Activated naive CD8-positive, alpha-beta T cell treated with anti-CD3 and anti-CD28 coated beads, Interleukin-2, amount 10 ng/mL, durations not matched to agents 7 days and 5 days (primary cell): ENCODE measurements at places on chromosomes 16 and 17.

- DNase-seq: no peak
These were observed 146.5 kb upstream of the CDH11 start for GRCh38 chr16:65268331-65268730.

GRCh38 chr17:68296217-68297191 lies 5.2 kb downstream of the ARSG start:
- peak; percentile 67 for DNase-seq

GRCh38 chr16:89187032-89187769 lies 13.1 kb downstream of the SLC22A31 start:
- DNase-seq: peak; percentile 63

DNA sequence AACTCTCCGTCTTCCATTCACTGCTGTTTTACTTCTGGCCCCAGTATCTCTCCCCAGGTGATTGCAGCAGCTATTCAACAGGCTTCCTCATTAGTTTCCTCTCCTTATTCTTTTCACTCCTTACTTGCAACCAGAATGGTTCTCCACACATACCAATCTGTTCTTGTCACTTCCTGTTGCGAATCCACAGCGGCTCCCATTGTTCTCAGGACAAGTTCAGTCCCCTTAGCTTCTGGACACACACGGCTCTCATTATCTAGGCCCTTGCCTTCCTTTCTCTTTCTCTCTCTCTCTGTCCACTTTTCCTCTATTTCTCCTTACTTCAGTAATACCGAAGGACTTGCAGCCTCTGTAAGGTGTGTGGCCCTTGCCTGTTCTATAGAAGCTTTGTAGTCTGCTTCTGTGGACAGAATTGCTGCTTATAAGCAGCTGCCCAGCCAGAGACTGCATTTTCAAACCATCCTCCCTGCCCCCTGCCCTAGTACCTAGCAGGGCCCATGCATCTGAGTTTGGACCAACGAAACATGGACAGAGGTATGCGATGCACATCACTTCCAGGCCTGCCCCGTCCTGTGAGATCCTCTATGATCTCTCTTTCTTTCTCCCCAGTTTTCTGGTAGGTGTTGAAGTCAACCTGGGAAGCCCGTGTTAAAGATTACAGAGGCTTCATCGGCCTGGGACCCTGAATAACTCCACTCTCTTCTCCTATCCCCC lies 45.7 kb downstream of the VAT1L start:
- no peak for DNase-seq

DNA sequence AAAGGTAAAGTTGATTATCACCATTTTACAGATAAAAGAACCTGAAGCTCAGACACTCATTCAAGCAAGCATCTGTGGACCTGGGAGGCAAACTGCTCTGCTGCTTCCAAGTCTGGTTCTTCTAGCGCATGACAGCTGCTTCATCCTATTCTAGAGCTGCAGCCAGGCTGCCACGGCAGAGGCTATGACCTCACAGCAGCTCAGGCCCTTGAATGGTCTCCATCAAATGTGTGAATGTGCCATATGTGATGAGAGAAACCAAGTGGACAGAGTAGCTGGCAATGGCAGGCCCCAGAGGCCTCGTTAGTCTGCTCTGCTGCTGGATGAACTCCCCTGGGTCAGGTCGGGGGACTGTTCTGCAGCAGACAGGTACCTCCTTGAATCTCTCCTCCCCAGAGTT lies 30.7 kb upstream of the FOXJ1 start:
- DNase-seq: no peak

GRCh38 chr17:72118335-72119076 lies 2.3 kb upstream of the SOX9 start:
- DNase-seq: peak; percentile 26

DNA sequence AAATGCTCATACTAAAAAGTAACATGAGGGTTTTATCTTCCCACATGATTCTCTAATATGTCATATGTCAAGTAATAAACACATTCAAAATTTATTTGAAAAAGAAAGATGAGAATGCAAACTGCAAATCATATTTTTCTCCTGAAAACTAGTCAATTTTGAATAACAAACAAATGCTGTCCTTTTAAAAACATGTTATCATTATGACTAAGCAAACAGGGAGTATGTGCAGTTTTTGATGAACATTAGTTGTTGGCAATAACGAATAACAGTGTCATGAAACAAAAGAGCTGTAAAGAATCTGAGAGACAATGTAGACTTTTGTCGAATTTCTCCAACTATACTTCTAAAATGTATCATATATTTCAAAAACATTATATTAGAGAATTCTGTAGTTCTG lies 34.8 kb downstream of the RPGRIP1L start:
- no peak for DNase-seq

- no peak for DNase-seq
These were observed 7.7 kb downstream of the AKTIP start for GRCh38 chr16:53495325-53495724.

DNA sequence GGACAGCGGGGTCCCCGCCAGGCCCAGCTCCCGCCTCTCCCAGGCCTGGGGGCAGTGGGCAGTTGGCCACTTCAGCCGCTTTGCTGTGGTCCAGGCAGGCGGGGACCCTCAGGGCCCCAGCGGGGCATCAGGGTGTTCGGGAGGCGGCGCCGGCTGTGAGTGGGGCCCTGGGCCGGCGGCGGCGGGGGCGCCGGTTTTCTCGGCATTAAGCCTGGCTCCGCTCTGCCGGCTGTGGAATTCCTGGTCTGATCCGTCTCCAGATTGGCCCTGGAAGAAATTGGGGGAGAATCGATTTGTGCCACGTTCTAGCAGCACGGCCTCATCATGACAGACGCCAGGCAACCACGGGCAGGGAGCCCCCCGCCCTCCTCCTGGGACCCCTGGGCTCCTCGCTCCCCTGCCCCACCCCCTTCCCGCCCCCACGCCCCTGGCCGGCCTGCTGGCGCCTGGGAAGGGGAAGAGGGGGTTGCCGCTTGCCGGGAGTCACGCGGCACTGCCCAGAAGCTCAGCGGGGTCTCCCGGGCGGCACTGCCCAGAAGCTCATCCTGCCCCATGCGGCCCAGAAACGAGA lies 28.6 kb upstream of the SSTR5 start:
- no peak for DNase-seq

DNA sequence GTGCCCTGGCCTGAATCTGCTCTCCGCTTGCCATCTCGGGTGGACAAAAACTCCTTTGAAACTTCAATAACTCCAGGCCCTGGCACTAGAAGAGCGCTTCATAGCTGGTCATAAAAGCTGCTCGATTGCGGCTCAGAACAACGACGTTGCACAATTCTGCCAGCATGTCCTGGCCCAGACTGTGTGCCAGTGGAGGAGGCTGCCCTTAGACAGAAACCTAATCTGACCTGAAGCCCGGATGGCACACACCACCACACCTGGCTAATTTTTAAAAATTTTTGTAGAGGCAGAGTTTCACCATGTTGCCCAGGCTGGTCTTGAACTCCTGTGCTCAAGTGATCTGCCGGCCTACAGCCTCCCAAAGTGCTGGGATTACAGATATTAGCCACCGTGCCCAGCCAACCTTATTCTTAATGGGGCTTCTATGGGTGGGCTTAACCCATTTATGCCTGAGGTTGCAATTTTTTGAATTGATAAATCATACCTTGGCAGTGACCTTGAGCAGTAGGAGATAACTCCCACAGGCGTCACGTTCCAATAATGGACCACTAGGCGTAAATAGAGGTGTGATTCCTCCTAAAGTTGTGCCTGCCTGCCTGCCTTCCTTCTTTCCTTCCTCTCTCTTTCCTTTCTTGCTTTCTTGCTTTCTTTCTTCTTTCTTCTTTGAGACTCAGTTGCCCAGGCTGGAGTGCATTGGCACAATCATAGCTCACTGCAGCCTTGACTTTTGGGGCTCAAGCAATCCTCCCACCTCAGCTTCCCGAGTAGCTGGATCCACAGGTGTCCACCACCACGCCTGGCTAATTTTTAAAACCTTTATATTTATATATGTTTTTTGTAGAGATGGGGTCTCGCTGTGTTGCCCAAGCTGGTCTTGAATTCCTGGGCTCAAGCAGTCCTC lies 1.1 kb upstream of the PPL start:
- DNase-seq: no peak

DNA sequence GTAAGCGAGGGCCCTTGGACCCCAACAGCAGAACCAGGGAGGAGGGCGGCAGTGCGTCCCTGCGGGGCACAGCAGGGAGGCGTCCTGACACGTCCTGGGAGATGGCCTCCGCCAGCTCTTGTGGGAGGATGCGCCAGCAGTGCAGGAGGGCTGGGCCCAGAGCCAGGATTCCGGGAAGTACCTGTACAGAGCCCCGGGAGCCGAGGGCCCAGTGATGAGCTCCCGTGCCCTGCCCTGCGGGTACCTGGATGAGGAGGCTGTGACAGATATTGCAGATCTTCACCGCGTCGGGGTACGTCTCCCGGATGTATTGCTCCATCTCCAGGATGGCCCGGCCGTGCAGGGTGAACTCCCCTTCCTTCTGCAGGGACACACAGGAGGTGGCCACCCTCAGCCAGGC lies 23.1 kb downstream of the KDM8 start:
- DNase-seq: no peak

DNA sequence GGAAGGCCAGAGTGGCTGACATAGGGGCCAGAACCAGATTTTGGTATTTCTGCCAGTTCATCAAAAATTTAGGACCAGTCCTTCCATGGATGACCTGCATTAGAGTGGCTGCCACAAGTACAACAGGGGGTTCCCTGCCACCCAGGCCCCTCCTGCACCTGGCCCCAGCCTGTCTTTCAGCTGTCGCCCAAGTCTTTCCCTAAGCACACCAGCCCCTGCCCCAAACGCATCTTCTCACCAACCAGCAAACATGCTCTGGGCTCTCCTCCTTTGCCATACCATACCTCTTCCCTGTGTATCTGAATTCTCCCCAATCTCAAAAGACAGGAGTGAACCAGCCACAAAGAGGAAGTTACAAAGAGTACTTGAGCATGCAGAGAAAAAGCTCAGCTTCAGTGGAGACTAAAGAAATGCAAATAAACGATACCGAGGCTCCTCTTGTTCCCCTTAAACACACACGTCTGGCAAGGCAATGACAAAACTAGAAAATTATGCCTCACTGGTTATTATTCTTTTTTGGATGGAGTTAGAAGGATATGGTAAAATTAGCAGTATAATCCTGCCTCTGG lies 130.6 kb downstream of the DYNLRB2 start:
- no peak for DNase-seq

DNA sequence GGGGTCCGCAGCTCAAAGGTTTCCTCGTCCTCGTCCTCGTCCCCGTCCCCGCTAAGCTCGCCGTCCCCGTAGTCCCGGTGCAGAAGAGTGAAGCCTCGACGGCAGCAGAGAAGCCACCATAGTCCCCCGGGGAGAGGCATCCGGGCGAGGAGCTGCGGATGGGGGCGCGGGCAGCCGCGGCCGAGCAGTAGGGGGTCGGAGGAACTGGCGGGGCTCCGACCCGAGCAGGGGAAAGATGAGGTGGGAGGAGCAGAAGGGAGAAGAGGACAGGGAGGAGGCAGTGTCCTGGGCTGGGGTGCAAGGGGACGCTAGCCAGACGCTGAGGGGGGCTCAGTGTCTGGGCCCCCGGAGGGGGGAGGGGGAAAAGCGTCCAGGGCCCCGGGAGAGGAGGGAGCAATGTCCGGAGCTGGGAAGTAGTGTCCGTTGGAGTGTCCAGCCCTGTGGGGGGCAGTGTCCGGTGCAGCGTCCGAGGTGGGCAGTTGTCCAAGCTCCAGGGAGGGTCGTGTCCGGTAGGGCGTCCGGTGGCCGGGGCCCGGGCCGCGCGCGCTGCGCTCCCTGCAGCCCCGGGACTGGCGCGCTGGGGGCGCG lies at the start of gene PLEKHH3:
Gene PLEKHH3, minus strand, starts transcription at position 571 of the 588 bp plus-strand sequence. Its CDS starts 431 bp downstream, at position 140.
- no peak for DNase-seq

GRCh38 chr17:38693700-38694329 lies 11.3 kb upstream of the MLLT6 start:
- no peak for DNase-seq

DNA sequence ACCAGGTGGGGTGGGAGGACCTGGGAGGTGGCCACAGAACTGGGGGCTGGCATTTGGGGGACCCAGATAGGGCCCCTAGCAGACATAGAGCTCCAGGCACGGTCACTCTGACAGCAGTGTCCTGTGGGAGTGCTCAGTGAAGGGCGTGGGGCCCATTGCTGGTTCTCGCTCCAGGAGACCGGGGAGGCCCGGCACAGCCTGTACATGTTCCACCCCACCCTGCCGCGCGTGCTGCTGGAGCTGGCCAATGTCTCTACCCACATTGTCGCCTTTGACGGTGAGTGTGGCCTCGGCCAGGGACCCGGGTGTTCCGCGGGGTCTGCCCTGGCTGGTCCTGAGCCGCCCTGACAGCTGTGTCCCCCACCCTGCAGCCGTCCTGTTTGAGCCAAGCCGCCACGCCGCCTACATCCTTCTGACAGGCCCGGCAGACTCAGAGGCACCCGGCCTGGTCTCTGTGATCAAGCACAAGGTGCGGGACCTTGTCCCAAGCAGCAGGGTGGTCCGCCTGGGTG lies 11.2 kb downstream of the RGS11 start:
- DNase-seq: no peak

DNA sequence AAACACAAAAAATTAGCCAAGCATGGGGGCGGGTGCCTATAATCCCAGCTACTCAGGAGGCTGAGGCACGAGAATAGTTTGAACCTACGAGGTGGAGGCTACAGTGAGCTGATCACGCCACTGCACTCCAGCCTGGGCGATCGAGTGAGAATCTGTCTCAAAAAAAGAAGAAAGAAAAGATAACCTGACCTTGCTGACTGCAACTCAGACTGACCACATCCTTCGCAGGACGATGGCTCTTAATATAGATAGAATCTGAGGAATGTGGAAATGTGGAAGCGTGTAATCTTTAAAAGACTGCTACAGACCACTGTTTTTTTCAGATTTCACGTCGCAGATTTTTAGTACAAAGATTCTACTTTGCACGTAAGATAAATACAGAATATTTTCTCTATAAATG lies 37.8 kb downstream of the KLHDC4 start:
- DNase-seq: no peak

DNA sequence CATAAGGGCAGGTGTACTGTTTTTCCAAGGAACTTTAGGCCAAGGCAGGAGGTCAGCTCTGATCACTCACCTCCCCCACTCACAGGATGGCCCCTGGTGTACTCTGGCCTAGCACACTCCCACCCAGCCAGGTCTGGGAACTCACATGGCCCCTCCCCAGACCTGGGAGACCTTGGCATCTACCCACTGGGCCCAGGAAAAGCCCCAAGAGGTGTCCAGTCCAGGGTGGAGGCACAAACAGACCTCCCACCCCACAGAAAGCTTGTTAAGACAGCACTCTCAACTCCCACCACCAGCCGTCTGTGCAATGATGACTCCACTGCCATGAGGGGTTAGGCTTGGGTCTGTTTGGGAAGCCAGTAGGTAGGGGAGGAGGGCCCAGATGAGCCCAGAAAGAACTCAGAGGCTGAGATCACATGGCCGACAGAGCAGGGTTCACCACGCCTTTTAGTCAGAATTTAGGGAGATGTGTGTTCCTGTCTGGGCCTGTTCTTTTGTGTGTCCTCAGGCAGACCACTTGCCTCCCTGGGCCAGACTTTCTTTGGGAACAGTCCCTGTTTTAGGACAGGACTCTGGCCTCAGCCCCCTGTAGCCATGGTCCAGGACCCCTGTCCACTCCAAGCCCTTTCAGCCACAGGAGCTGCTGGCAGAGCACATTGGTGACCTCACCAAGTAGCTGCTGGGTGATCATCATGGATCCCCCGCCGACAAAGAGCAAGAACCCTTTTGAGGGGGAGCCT lies 12.1 kb upstream of the CBFB start:
- peak; percentile 33 for DNase-seq

- DNase-seq: no peak
These were observed 45.1 kb downstream of the TNFRSF13B start for GRCh38 chr17:16926571-16927451.
